Stimulated activated CD8-positive, alpha-beta memory T cell treated with anti-CD3 and anti-CD28 coated beads, Interleukin-7, amount 100 ng/mL, for 1 hour (primary cell): ENCODE measurements at places on chromosomes 5 and 9.

GRCh38 chr5:169920474-169920873 is 59.8 kb downstream of the INSYN2B start:
- DNase-seq, result no peak

GRCh38 chr5:110702300-110702699 is 24.2 kb downstream of the TMEM232 start:
- no peak for DNase-seq

DNA sequence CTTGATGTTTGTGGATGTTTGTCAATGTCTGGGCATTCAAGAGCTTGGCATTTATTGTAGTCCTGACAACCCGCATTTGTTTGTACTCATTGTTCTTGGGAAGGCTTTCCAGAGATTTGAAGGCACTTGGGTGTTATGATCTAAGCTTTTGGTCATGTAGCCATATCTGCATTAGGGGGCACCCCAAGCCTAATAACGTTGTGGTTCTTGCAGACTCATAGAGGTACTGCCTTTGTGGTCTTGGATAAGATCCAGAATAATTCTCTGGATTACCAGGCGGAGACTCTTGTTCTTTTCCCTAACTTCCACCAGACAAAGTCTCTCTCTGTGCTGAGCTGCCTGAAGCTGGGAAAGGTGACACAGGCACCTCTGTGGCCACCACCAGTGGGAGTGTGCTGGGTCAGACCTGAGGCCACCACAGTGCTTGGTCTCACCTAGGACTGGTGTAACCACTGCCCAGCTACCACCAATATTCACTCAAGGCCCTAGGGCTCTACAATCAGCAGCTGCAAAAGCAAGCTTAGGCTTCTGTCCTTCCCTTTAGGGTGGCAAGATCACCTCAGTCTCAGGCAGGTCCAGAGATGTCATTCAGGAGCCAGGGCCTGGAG is 144.4 kb upstream of the TAS2R1 start:
- no peak for DNase-seq

GRCh38 chr5:151005950-151006576 is 14.3 kb upstream of the GPX3 start:
- no peak for DNase-seq

- DNase-seq, result no peak
Measured at GRCh38 chr9:78807286-78807685, 510.4 kb downstream of the PSAT1 start.

DNA sequence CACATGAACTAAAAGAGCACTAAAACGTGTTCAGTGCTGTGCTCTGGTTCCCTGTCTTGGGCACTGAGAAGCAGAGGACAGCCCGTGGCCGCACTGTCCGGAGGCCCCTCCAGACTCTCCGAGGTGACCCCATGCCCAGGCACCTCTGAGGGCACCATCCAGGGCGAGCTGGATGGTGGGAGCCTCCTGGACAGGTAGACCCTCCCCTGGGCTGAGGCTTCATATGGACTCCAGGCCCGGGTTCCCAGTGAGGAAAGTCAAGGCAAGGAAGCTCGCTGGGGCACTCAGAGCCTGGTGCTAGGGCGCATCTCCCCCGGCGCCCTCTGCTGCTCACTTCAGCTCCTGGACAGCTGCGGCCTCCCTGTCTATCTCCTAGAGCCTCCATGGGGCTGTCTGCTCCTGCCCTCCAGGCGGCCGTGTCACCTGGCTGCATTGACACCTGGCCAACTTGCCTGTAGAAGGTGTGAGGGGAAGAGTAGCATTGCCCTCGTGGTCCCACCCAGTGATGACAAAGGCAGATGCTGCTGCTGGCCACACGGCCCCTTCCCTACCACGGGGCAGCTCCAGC is 178.2 kb upstream of the IRX1 start:
- no peak for DNase-seq

DNA sequence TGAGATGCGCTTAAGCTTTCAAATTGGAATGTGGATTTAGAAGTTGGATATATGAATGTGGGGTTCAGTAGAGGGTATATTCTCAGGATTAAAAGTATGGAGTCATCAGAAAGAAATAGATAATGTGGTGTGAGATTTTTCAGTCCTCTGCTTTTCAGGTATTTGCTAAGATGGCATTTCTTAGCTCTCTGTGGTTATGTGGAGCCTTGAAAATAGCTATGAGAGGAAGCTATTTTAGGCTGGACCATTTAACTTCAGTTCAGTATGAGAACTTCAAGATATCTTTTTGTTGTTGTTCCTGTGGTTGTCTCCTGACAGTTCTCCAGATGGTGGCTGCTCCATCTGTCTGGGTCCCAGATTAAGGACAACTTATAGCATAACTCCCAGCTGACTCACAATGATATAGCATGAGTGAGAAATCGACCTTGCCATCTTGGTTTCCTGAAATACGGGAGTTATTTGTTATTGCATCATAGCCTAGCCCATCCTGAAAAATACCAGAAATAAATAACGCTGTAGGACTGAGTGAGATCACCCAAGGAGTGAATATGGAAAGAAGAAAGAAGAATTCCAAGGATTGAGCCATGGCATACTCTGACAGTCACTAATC is 461.5 kb downstream of the ANXA1 start:
- no peak for DNase-seq

- DNase-seq, result no peak
Measured at GRCh38 chr9:73007966-73008672, 55.3 kb upstream of the ALDH1A1 start.

DNA sequence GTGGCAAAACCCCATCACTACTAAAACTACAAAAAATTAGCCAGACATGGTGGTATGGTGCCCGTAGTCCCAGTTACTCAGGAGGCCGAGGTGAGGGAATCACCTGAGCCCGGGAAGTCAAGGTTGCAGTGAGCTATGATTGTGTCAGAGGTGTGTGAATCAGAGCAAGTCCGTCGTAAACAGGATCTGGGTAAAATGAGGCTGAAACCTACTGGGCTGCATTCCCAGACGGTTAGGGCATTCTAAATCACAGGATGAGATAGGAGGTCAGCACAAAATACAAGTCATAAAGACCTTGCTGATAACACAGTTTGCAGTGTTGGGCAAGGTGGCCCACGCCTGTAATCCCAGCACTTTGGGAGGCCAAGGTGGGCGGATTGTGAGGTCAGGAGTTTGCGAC is 1.9 kb upstream of the CLTB start:
- no peak for DNase-seq

DNA sequence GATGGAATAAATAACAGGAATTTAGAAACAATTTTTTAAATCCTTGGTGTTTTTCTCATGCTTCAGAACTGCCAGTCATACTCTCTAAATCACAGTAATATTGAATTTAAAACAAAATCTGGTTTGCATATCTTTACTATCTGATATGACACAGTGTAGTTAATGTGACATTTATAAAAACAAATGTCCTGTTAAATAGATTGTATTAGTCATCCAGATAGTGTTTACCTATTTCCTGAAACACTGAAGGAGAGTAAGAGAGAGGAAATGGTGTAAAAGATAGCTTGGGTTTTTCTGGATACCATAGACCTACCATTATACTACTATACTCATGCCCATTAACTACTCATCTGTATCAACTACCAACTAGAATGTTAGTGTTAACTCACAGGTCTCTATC is 292.3 kb downstream of the MAN2A1 start:
- no peak for DNase-seq

DNA sequence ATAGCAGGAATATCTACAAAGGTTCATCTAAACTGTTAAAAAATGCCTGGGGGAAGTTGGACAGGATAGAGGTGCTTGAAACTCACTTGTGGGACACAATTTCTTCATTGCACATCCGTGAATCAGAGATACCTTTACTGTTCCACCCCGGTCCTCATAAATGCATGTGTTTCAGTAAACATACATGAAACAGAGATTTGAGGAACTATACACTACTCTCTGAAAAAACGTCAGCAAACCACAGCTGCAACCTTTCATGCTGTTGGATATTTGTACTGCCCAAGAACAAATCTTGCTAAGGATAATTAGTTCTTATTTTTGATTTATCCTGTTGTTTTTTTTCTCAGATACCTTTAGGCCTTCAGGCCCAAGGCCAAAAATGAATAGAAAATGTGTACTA is 337.3 kb downstream of the KDM4C start:
- DNase-seq, result no peak

GRCh38 chr5:81233080-81233634 is at the start of gene CKMT2:
Gene CKMT2, plus strand, starts transcription at chr5:81233322. Its CDS starts 17,811 bp downstream, at chr5:81251133.
- no peak for DNase-seq

DNA sequence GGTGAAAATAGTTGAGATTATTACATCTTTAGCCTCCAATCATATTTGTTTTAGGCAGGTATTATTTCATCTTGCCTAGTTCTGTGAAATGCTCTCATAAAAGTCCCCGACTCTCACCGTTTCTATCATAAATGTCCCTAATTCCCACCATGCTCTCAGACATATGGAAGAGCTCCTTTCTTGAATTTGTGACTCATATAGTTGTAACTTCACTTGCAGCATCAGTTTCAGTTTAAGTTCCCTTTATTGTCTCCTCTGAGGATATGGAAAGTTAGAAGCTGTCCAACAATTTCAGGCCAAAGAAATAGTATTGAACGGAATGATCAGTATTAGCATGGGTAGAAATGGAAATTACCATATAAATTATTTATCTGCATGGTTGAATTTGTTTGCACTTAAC is 187.5 kb upstream of the NR4A3 start:
- no peak for DNase-seq

DNA sequence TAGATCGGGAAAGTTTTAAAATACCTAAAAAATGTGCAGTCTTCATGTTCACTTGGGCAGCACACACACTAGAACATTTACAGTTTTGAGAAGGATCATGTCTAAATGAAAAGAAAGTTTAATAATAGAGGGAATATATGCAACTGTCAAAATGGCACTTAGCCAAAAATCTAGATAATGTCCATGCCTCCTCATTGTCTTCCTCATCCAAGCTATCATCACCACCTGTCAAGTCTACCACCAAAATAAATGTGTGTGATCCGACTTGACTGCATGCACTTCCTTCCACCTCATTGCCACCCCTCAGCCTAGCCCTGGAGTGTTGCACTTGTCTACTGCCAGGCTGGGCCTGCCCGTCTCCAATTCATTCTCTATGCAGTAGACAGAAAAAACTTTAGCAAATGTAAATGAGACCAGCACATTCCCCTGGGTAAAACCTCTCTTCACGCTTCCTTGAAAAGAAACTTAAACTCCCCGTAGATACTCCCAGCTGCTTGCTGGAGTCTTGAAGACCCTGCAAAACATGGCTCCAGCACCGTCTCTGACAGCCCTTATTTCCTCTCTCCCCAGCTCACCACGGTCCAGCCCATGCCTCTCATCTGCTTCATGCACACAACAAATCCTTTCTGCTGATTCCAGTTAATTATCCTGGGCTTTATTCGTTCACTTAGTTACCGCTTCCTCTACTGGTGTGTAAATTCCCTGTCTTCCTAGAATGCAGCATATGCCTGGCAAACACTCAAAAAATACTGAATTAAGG is 66.9 kb downstream of the FANCC start:
- no peak for DNase-seq

GRCh38 chr5:133612249-133612860 is at the start of gene FSTL4:
Gene FSTL4, minus strand, starts transcription at chr5:133612541.
- no peak for DNase-seq

- DNase-seq, result peak; percentile 61
Measured at GRCh38 chr9:127802576-127803443, at the start of gene FPGS. Gene FPGS, plus strand, starts transcription at chr9:127802882. Its CDS starts 43 bp downstream, at chr9:127802925.

DNA sequence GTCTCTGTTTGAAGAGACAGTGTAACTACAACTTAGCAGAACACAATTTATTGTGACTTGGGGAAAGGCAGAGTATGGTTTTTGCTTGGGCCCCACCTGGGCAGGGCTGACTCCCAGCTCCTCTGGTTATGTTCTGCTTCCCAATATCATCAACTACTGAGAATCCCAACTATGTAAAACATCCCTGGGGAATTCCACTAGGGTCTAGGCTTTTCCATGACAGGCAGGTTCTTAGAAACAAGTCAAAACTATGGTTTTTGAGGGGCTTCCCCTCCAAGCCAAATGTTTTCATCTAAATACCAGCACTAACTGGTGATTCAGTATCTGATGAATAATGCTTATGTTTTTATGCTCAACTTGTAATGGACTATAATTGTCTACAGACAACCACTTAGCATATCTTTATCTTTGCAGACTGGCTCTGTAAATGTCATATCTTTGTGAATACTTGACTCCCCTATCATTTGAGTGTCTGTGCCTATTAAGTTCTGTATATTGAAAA is 409.5 kb downstream of the PDE4D start:
- DNase-seq, result no peak

DNA sequence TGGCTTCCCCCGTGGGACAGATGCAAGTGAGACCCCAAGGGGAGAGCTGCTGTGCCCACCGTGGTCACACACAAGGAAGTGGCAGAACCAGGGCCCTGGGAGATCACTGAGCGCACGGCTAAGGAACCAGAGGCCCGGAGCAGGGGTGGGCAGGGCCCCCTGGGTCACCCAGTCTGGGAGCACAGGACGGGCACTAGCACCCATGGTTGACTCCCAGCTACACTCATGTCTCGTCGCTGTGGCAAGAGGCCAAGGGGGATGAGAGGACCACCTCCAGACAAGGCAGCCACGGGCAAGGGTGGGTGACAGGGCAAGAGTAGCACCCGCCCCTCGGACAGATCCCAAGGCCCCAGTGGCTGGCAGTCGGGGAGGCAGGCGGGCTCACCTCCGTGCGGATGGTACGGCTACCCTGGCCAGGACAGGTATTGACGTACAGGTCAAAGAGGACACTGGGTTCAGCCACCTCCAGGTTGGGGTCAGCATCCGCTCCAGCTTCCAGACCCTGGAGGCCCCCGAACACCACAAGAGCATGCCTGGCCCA is 5.1 kb downstream of the ENDOG start:
- DNase-seq, result no peak

GRCh38 chr5:124701873-124702425 is 44.5 kb downstream of the ZNF608 start:
- no peak for DNase-seq

- DNase-seq, result no peak
Measured at GRCh38 chr5:982377-983237, 26.0 kb upstream of the NKD2 start.

DNA sequence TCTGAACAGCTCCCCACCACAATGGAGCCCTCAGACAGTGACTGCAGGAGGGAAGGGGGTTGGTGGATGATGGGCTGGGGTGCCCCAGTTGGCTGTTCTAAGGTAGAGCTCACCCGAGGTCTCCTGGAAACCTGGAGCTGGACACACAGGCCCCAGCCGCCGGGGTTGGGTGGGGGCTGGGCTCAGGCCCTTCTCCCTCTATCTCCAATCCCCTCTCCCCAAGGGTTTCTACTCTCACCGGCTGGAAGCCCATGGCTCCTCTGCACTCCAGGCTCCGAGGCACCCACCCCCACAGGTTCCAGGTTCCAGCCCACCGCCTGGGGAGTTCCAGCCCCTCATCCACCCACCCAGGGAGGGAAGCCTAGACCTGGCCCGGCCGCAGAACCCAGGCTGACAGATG is 766 bp downstream of the NR5A1 start:
- DNase-seq, result no peak

DNA sequence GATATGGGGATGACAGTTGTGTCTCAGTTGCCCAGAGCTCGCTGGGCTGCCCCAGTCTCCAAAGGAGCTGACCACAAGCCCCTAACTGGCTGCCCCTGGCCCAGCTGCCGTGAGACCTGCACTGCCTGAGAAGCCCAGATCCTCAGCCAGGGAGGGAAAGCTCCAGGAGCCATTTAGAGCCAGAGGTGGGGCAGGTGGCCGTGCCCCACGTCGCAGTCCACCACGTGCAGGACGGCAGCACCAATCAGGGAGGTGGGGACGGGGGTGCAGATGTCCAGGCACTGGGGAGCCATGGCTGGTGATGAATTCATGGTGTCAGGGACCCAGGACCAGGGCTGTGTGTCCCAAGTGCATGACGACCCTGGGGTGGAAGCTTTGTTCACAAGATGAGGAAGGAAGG is 13.4 kb downstream of the PRRX2 start:
- no peak for DNase-seq

- DNase-seq, result no peak
Measured at GRCh38 chr9:126916909-126917308, 2.3 kb downstream of the RALGPS1 start.

GRCh38 chr5:105885266-105885665 is 1785.5 kb downstream of the EFNA5 start:
- DNase-seq, result no peak
